ENCODE measurements at places on chromosomes 2 and 18. TPM values are rescaled to one million over a fixed set of nuclear protein-coding genes. Genes with fewer than 3 reads are reported as not detected.

Gene HEATR5B
- 14.7 TPM for total RNA-seq

Gene MSGN1
- total RNA-seq, result 1.2 TPM

Gene COL4A4
- total RNA-seq, result 0.13 TPM

Gene PPP1R1C
- total RNA-seq, result 0.40 TPM

Gene AP1S3
- 0.31 TPM for total RNA-seq

GRCh38 chr2:130728007-130728454, 839 bp upstream of the GPR148 start:
- H3K4me1 ChIP-seq, result peaks cover 12% of the 10 kb centered on the region
- no peak overlapping the region for H3K4me3 ChIP-seq
- H3K27me3 ChIP-seq, result peaks cover 21% of the 10 kb centered on the region
- no peaks in the 10 kb centered on the region for H3K36me3 ChIP-seq
- no peak for DNase-seq
- H3K27ac ChIP-seq, result no peak overlapping the region

DNA sequence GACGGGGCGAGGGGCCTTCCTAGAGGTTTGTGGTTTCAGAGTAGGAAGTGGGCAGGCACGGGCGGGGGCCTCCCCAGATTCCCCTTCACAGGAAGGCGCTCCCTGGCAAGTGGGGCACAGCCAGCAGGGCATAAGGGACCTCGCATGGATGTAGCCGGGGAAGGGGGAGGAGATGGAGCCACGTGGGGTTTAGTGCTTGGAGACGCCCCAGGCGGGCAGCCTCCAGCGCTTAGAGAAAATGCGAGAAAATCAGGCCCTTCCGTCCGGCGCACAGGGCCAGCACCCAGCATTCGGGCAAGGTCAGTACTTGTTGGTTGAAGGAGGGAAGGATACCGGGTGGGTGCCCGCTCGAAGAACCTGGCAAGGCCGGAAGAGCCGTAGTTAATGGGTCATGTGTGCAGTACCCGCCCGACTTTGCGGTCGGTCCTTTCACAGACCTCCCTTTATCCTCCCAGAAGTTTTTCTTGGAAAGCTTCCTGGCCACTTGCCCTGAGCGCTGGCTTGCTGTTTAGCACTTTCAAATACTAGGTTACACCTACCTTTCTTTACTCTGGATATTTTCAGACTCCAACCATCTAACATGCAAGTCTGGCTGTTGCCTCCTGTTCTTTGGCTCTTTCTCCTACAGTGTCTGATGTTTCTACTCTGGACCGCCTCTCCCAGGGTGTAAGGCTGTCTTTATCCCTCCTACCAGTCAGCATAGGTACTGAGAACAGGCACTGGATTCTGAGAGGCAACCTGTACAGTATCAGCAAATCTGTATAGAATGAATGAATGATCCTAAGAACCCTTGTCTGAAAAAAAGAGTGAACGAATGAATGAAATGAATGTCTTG, 78.1 kb downstream of the CIB4 start:
- H3K4me1 ChIP-seq, result peaks cover 17% of the 10 kb centered on the region
- peak overlapping the region; percentile 45 for H3K4me3 ChIP-seq
- no peak overlapping the region for H3K27ac ChIP-seq
- H3K27me3 ChIP-seq, result peaks cover 75% of the 10 kb centered on the region
- peak; percentile 58 for DNase-seq

- H3K27ac ChIP-seq, result no peak overlapping the region
- peaks cover 18% of the 10 kb centered on the region for H3K4me1 ChIP-seq
- no peaks in the 10 kb centered on the region for H3K27me3 ChIP-seq
- H3K4me3 ChIP-seq, result no peak overlapping the region
- peak; percentile 52 for DNase-seq
Measured at GRCh38 chr2:136381722-136382633, 264.0 kb upstream of the CXCR4 start.

- H3K27me3 ChIP-seq, result no peaks in the 10 kb centered on the region
- no peak overlapping the region for H3K27ac ChIP-seq
Measured at GRCh38 chr2:44246436-44246835, 28.8 kb upstream of the SLC3A1 start.

GRCh38 chr18:44637210-44638033, 43.3 kb upstream of the SETBP1 start:
- no peak overlapping the region for H3K27ac ChIP-seq
- no peak overlapping the region for H3K4me3 ChIP-seq
- no peaks in the 10 kb centered on the region for H3K4me1 ChIP-seq
- H3K27me3 ChIP-seq, result no peaks in the 10 kb centered on the region
- H3K36me3 ChIP-seq, result no peaks in the 10 kb centered on the region

DNA sequence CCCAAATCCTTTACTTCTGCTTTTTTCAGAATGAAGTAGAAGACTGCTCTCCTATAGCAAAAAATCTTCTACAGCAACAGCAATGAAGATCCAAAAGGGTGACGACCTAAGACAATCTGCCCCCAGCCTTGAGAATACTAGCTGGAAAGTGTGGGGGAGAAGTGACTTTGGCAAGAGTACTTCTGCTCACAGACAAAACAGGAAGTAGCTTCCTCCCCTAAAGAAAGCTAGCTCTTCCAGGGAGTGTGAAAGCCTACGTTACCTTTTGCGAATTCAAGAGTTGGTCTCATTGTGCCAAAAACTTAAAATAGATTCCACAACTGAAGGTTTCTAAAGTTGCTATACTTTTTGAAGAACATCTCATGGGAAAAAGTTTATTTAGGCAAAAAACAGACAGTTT, 1069.2 kb upstream of the CHAC2 start:
- DNase-seq, result peak; percentile 34
- H3K27ac ChIP-seq, result no peak overlapping the region
- H3K4me1 ChIP-seq, result no peaks in the 10 kb centered on the region
- H3K36me3 ChIP-seq, result no peaks in the 10 kb centered on the region

GRCh38 chr2:154161286-154161685, 289.6 kb downstream of the GALNT13 start:
- no peak overlapping the region for H3K4me3 ChIP-seq
- H3K4me1 ChIP-seq, result no peaks in the 10 kb centered on the region
- H3K27ac ChIP-seq, result no peak overlapping the region
- DNase-seq, result no peak
- no peaks in the 10 kb centered on the region for H3K36me3 ChIP-seq

- H3K4me3 ChIP-seq, result no peak overlapping the region
- DNase-seq, result no peak
- no peaks in the 10 kb centered on the region for H3K36me3 ChIP-seq
- no peak overlapping the region for H3K27ac ChIP-seq
- no peaks in the 10 kb centered on the region for H3K27me3 ChIP-seq
- no peaks in the 10 kb centered on the region for H3K4me1 ChIP-seq
Measured at GRCh38 chr2:18167871-18168270, 289.4 kb downstream of the KCNS3 start.

- H3K27me3 ChIP-seq, result no peaks in the 10 kb centered on the region
- H3K36me3 ChIP-seq, result no peaks in the 10 kb centered on the region
- no peak for DNase-seq
- no peak overlapping the region for H3K27ac ChIP-seq
- H3K4me1 ChIP-seq, result no peaks in the 10 kb centered on the region
- H3K4me3 ChIP-seq, result no peak overlapping the region
Measured at GRCh38 chr2:32932825-32933755, 13.7 kb upstream of the LTBP1 start.

- no peaks in the 10 kb centered on the region for H3K27me3 ChIP-seq
- no peak for DNase-seq
- no peak overlapping the region for H3K4me3 ChIP-seq
- peaks cover 8% of the 10 kb centered on the region for H3K4me1 ChIP-seq
- H3K36me3 ChIP-seq, result no peaks in the 10 kb centered on the region
- H3K27ac ChIP-seq, result no peak overlapping the region
Measured at GRCh38 chr2:39142904-39143605, 22.2 kb upstream of the SOS1 start.

DNA sequence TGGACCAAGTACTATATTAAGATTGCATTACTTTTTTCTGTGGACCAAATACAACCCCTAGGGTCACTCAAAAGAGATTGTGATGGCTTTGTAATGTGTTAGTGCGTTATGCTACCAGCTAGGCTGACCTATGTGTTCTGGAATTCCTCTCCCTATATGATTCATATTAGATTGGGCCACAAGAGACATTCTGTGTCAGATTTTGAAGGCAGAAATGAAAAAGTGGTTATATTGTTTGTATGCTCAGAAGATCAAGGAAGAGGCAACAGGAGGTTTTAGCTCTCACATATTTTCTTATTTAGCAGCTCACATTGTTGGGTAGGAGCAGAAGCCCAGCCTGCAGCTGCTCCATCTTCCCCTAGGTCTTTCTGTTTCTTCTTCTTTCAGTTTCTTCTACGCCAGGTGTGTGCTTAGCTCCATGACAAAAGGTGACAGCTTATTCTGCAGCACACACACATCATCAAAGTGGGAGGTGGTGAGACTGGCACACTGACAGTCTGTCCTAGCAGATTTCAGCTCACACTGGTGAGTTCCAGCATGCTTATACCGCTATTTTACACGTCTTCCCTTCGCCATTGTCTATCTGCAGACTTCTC, 156.8 kb upstream of the UBE2E3 start:
- H3K27ac ChIP-seq, result no peak overlapping the region
- H3K4me3 ChIP-seq, result no peak overlapping the region
- no peaks in the 10 kb centered on the region for H3K27me3 ChIP-seq
- DNase-seq, result peak; percentile 1
- no peaks in the 10 kb centered on the region for H3K36me3 ChIP-seq

DNA sequence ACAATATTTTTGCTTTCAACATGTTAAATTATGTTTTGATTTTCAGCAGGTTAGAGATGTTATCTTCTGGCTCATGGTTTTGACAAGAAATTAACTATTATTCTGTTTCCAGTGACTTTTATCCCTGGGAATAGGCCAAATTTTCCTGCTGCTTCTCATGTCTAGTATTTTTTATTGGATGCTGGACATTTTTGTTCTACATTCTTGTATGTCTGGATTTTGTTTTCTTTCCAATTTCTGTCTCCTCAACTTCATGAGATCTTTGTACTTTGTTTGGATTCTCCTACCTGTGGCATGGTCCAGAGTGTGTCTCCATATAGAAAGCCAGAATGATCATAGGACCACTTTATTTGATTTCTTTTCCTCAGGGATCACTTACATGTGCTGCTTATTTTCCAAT, 33.1 kb upstream of the MYO1B start:
- no peaks in the 10 kb centered on the region for H3K36me3 ChIP-seq
- no peak for DNase-seq
- H3K27me3 ChIP-seq, result no peaks in the 10 kb centered on the region

GRCh38 chr2:224841910-224842309, 125.7 kb upstream of the CCDC195 start:
- no peak overlapping the region for H3K4me3 ChIP-seq
- DNase-seq, result no peak
- H3K4me1 ChIP-seq, result peaks cover 4% of the 10 kb centered on the region
- peaks cover 19% of the 10 kb centered on the region for H3K36me3 ChIP-seq

GRCh38 chr18:32366586-32367538, 103.8 kb downstream of the GAREM1 start:
- H3K27ac ChIP-seq, result no peak overlapping the region
- H3K4me1 ChIP-seq, result no peaks in the 10 kb centered on the region
- H3K27me3 ChIP-seq, result no peaks in the 10 kb centered on the region
- H3K36me3 ChIP-seq, result no peaks in the 10 kb centered on the region
- no peak overlapping the region for H3K4me3 ChIP-seq
- DNase-seq, result no peak

DNA sequence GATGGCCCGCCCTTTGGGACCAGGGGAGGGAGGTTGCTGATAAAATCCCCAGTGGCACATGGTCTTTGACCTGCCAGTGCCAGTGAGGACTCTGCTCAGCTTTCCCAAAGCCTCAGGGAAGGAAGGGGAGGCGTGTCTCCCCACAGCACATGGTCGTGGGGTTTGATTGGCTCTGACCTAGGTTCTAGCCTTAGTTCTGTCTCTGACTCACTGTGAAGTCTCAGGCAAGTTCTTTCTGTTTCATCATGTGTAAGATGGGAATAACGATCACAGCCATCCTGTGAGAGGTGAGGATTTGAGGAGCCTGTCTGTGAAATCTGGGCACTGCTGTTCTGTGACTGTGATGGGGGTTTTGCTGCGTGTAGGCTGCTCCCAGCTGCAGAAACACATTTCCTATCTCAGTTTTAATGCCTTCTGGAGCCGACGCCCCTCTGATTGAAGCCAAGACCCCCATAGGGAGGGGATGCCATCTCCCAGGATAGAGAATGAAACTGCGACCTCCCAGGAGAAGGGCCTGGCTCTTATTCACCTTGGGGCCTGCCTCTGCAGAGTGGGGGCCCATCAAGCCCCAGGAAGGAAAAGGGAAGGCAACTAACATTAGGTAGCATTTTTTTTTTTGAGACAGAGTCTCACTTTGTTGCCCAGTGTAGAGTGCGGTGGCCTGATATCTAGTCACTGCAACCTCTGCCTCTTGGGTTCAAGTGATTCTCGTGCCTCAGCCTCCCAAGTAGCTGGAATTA, 84.0 kb downstream of the DDX1 start:
- no peak for DNase-seq
- peaks cover 8% of the 10 kb centered on the region for H3K4me1 ChIP-seq
- H3K4me3 ChIP-seq, result no peak overlapping the region

DNA sequence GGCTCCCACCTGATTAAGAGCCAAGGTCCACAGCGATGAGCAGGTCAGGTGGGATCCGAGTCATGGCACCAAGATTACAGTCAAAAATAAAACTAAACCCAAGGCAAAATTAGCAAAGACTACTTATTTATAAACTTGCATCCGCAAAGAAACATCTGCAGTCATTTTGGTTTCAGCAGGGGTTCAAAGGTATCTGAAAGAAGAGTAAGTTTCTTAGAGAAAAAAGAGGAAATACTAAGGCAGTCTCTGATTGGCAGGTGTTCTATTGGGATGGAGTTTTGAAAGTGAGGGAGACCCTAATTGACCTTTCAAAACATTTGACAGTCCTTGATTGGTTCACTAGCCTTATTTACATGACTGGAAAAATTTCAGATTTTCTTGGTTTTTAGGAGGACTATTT, 11.0 kb upstream of the PLB1 start:
- H3K4me1 ChIP-seq, result no peaks in the 10 kb centered on the region
- H3K36me3 ChIP-seq, result no peaks in the 10 kb centered on the region
- H3K27ac ChIP-seq, result no peak overlapping the region
- H3K4me3 ChIP-seq, result no peak overlapping the region

DNA sequence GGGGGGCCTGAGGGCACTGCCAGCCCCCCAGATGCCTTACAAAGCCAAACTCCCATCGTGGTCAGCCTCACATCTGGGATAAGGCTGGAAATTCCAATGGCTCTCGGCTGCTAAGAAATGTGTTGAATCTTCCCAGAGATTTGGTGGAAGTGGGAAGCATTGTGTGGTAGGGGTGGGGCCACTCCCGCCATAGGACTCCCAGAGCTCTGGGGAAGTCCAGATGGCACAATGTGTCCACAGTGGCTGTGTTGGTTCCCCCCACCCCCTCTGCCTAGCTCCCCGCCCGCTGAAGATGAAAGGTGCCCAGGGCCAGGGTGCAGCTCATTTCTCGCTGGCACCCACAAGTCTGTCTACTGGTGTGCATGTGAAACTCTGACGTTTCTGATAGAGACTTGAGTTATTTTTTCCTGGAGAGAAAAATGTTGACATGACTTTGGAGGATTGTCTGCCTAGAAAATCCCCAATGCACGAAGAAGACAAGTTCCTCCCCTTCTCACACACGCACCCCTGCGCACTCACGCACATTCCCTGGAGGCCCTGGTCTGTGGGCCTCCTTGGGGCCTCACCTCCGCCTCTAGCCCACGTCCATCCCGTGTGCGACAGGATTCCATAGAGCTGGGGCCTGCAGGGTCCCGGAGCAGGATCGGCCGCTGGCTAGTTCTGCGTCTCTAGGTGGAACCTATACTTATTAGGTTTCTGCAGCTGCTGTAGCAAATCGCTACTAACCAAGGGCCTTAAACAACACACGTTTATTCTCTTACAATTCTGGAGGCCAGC, 199.1 kb downstream of the ZFP36L2 start:
- no peaks in the 10 kb centered on the region for H3K36me3 ChIP-seq
- DNase-seq, result no peak
- H3K4me3 ChIP-seq, result no peak overlapping the region
- H3K27me3 ChIP-seq, result no peaks in the 10 kb centered on the region
- peaks cover 68% of the 10 kb centered on the region for H3K4me1 ChIP-seq
- peak overlapping the region; percentile 60 for H3K27ac ChIP-seq

Measured in muscle of leg (tissue), 16 donors.